ENCODE measurements at places on chromosomes 3 and 15. TPM values are rescaled to one million over a fixed set of nuclear protein-coding genes. Genes with fewer than 3 reads are reported as not detected.

DNA sequence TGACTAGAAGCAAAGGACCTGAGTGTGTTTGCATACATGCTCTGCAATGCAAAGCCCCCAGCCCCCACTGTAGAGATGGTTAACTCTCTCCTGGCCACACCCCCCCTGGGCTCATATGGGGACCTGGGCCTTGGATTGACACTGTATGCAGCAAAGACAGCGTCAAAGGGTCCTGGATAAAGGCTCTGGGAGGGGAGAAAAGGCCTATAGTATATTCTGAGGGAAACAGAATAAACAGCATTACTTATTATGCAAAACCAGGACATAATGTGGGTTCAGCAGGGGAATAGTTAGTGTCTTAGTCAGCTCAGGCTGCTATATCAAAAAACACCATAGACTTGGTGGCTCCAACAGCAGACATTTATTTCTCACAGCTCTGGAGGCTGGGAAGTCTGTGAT is 158.7 kb downstream of the APBA2 start:
- DNase-seq, result no peak

DNA sequence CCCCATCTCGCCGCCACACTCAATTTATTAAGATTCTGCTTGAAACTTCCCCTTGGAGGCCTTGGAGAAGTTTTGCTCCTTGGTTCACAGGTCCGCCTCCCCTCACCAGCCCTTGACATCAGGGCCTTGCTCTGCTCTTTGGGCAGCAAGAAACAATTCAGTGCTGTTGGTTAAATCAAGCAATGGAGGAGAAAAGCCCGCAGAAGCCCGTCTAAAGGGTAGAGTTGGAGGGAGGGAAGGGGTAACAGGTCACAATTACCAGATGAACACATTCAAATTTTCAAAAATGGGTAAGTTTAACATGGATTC is 429 bp downstream of the PARP9 start:
- DNase-seq, result no peak

DNA sequence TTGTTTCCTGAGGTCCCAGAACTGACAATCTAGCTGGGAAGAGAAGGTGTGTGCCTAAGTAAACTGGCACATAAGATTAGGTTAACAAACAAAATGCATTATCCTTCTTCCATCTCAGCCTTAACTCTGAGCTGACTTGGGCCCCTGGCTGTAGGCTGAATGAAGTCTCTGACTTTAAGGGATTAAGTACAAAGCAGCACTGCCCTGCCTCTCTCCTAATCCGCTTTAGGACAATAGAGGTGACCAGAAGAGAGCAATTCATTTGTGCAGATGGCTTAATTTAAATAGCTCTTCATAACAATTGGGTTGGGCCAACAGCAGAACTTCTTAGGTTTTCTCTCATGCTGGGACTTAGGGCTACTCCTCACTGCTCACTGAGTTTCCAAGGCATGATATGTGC is 181.6 kb upstream of the SOX14 start:
- DNase-seq, result no peak

GRCh38 chr3:37400945-37401344 is 226.6 kb upstream of the LRRFIP2 start:
- no peak for DNase-seq

Gene CCDC9B
- 6.1 TPM for total RNA-seq

Gene IGDCC3
- total RNA-seq, result not detected

DNA sequence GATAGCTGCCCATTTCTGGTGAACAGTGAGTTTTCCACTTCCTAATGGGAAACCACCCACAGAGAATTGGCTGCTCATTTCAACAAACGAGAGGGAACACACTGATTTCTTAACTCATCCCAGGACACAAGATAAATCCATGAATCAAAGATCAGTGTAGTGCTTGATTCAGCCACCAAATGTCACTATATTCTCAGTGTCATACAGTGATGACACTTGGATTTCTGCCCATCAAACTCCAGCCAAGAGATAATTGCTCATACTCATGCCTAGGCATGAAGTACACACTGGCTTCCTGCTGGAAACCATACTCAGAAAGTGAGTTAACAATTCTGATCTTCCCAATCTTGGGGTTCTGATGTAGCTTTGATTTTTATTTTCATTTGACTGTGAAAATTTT is 35.4 kb upstream of the GRM7 start:
- DNase-seq, result no peak

Gene FMN1
- 44.2 TPM for total RNA-seq

Gene BFSP2
- total RNA-seq, result not detected

Gene GP9
- total RNA-seq, result not detected

- DNase-seq, result no peak
Measured at GRCh38 chr3:96970211-96970610, 155.8 kb downstream of the EPHA6 start.

DNA sequence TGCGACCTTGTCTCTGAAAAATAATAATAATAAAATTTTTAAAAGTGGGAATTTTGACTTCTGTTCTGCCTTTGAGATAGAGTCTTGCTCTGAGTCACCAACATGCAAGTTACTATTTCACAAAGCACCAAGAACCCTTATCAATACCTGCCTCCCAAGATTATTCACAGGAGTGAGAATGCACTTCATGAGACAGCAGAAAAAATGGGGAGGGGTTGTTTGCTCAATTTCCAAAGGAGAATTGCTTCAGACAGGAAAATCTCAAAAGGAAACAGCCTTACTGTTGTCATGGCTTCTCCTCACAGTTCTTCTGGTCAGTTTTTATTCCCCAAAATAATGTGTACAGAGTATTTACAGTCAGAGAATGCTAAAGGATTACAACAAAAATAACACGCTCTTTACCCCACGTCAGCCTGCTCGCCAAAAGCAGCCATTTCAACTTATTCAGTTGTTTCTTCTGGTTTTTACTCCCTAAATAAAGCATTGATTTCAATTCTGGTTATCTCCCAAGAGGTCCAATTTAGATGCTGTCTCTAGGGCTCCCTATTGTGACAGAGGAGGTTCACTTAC is 89.0 kb downstream of the PPCDC start:
- DNase-seq, result no peak

GRCh38 chr15:99845009-99845408 is 111.8 kb upstream of the LYSMD4 start:
- no peak for DNase-seq

GRCh38 chr15:59294574-59295260 is 78.0 kb downstream of the MYO1E start:
- DNase-seq, result no peak

- DNase-seq, result peak; percentile 73
Measured at GRCh38 chr3:101574388-101575112, 570 bp downstream of the PCNP start.

- no peak for DNase-seq
Measured at GRCh38 chr3:52891615-52892081, 5.7 kb downstream of the STIMATE start.

GRCh38 chr15:80604583-80605575 is 90.2 kb upstream of the ABHD17C start:
- DNase-seq, result no peak

- DNase-seq, result no peak
Measured at GRCh38 chr15:94225616-94226015, 5.7 kb upstream of the MCTP2 start.

- no peak for DNase-seq
Measured at GRCh38 chr3:183553334-183554026, 2.0 kb downstream of the KLHL6 start.

DNA sequence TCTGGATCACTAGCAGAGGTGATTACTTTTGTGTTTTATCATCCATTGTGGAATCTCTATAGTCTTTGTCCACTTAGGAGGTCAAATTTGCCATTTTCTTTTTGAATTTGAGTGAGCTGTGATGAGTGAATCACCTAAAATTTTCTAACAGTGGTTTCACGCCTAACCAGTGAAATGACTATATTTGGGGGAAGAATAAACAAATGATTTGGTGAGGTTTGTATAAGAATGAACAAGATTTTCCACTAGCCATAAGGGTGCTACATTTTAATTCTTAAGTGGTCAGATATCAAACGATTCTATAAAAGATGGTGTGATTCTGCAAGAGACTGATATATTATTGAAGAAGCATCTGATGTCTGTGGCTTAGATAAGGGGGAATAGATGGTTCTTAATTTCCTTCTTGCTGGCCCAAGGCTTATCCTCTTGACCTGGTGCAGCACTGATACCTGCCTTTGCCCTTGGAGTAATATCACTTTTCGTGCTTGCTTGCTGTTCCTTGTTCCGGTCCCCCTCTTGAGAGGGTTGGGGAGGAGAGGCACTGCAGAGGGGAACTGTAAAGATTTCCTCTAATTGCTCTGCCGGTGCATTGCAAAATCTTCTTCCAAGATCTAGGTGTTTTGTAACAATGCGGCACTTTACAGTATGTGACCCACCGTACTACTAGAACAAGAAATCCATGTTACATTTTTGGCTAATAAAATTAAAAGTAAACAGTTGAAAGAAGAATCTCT is 14.5 kb downstream of the C3orf20 start:
- no peak for DNase-seq

GRCh38 chr3:5186089-5186857 is 1.2 kb upstream of the EDEM1 start:
- no peak for DNase-seq

Gene PCOLCE2
- total RNA-seq, result 7.5 TPM

DNA sequence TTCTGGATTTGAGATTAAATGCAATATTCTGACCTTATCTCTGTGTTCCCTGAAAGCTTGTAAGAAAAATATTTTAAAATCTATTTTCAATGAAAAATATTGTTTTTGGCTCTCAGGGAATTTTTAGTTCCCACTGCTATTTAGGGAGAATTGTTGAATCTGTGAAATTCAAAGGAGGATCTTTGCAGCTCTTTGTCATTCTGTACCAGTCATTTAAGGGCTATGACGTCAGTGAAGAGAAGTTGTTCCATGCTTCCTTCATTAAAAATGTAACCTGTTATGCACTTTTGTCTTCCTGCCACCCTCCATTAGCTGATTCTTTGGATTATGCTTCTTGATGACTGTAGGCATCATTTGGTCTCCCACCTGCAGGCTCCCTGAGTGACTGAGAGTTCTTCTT is 427.8 kb upstream of the C2CD4B start:
- DNase-seq, result no peak

DNA sequence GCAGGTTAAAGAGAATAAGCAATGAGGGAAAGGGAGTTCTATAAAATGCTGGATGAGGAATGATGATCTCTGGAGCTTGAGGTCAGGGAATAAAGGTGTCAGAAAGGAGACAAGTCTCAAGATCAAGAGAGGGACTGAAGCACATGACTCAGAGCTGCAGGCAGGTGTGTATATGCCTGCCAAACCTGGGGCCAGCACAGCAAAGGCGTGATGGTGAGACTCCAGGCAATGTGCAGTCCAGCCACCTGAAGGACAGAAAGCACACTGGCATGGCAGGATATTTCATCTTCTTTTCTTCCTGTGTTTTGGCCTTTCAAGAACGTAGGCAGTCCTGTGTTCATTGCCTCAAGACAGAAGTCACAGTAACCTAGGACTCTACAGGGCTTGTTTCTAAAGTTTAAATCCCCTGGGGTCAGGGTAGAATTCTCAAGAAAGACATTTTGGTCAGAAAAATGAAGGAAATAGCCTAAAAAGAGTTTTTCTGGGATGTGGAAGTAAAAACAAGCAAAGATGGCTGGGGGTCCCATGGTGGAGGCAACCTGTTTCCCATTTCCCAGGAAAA is 55.5 kb upstream of the TOPAZ1 start:
- DNase-seq, result no peak

Gene SEMA6D
- total RNA-seq, result 9.2 TPM

- DNase-seq, result no peak
Measured at GRCh38 chr3:152037953-152038352, 164.5 kb downstream of the SUCNR1 start.

DNA sequence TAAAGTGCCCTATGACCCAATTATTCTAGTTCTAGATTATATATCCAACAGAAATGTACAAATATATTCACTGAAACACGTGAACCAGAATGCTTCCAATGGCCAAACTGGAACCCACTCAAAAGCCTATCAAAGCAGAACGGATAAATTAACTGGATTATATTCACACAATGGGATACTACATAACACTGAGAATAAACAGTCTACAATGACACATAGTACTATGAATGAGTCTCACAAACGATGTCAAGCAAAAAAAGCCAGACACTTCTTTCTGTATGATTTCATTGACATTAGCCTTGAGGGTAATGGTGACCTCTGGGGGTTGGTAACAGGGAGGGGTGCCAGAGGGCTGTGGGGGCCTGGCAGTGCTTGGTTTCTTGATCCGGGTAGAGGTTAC is 50.9 kb upstream of the HACD2 start:
- no peak for DNase-seq

- no peak for DNase-seq
Measured at GRCh38 chr15:45827275-45827674, 192.4 kb downstream of the SQOR start.

DNA sequence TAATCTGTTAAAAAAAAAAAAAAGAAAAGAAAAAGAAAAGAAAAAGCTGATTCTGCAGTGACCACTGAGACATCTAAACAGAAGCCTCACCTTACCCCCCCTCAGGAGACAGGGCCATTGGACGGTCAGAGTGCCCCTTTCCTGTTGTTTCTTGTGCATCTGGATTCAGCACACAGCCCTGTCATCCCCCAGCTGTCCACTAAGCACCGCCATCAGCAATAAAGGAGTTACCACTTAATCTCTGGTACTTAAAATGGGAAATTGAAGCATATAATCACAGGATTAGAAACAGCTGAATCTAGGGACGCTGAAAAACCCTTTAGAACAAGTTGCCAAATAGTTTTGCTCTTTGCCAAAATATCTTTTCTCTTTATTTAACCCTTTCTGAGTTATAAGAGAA is 62.5 kb downstream of the TRIM69 start:
- DNase-seq, result no peak

DNA sequence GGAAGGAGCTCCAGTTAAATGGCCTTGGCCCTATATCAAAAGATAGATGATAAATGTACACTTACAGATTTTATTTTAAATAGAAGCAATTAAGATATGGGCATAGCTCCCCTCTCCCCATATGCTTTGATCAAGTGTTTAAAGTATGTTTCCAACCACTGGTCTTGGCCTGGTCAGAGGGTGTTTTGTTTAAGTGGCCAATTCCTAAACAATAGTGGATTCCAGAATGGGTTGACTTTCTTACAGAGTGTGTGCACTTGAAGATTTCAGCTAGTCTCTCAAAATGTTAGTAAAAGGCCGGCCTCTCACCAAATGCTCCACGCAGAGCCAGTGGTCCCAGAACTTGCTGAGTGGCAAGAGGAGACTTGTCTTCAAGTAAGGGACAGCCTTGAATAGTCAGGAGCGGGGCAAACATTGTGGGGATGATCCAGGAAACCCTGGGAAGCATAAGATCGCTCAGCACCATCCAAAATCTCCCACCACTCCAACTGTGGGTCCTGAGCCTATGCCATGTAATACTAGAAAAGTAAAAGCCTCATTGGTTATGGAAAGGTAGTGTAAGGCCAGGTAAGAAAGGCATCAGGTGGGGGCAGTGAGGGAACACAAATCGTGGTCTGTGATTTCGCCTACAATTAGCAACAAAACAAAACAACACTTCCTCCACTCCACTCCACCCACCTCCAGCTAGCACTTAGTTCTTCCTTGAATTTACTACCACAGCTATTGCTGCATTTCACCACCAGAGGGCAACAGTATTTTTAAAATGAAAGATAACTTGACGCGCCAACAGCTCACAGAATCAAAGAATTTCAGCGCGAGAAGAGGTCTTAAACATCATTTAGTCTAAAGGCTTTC is 4.8 kb downstream of the RARRES1 start:
- DNase-seq, result no peak

Gene DNAH12
- not detected for total RNA-seq

Gene SPESP1
- 2.8 TPM for total RNA-seq

- no peak for DNase-seq
Measured at GRCh38 chr15:84391191-84391590, 155.6 kb downstream of the GOLGA6L4 start.

- DNase-seq, result no peak
Measured at GRCh38 chr3:43176666-43177065, 70.8 kb upstream of the POMGNT2 start.

Gene GPR27
- total RNA-seq, result 4.0 TPM

Data from suprapubic skin (tissue), 4 donors.